AG09319 (cell line): ENCODE measurements at places on chromosomes 16 and 17.

DNA sequence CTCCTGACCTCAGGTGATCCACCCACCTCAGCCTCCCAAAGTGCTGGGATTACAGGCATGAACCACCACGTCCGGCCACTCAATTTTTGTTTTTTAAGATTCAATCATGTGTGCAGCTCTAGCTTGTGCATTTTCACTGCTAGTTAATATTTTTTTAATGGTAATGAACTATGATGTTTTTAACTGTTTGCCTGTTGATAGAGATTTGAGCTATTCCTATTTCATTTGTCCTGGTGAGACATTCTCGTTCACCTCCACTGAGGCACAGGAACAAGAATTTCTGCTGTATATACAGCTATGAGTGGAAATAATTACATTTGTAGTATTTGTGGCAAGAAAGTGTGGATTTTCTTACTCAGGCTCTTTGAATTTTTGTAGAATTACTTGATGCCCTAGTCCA, 137.7 kb upstream of the MYOCD start:
- DNase-seq: no peak

GRCh38 chr16:81451753-81452680, 7.4 kb downstream of the CMIP start:
- DNase-seq: no peak

DNA sequence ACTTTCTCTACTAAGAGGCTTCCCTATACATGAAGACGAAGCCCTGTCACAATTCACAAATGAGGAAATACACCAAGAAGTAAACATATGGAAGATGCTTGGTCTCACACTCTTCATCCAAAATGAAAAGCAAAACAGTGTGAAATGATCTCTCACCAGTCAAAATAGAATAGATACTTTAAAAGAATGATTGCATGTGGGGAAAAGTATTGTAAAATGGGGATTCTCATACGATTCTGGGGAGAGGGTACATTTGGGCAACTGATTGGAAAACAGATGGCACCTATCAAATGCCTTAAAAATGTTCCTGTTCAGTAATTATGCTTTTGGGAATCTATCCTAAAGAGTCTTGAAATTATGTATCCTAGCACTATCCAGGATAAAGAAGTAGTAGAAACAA, 78.1 kb downstream of the ASIC2 start:
- DNase-seq: no peak

- no peak for DNase-seq
These were observed 209.6 kb upstream of the NLRP1 start for GRCh38 chr17:5793899-5794298.

DNA sequence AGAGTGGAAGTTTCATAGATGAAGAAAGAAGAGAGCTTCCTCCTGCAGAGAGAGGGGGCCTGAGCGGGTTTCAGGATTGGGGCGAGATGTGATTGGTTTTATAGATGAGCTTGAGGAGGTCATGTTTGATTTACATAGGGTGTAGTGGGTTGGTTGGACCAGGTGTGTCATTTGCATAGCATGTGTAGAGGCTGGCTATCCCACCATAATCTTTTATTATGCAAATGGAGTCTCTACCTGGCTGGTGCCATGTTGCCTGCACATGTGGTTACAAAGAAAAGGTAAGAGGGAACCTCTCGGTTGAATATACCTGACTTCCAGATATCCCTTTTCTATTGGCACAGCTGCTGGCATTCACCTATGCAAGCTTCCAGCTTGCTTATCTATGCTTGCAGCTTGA, 228.1 kb downstream of the BCAS3 start:
- DNase-seq: no peak

DNA sequence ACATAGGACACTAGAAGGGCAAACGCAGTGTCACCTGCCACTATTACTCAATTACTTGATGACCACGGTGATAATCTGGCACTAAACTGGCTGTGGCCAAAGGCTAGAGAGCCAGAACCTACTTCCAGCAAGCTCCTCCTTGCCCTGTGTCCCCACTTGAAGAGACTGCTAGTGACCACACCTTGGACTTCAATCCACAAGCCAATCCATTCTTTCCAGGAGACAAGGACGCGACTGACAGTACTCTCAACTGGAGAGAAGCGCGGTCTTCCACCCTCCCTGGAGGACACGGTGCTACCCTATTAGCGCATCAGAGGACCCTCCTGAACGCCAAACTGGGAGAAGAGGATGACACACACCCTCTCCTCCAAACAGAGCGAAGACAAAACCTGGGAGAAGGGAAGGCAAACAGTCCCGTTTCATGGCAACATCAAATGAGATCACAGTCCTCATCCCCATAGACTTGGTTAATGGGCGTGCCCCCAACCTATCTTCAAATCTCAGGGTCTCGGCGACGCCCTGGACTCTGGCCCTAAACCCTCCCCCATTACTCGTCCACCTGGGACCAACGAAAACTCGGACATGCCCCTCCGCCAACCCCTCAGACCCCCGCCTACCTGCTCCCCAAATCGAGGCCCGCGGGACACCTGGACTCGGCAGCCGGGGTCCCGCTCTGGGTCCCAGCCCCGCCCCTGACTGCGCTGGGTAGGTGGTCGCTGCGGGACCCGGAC, 508 bp downstream of the FLCN start:
- no peak for DNase-seq
